ENCODE measurements at places on chromosomes 5 and 9.

GRCh38 chr5:52956915-52957747, 32.0 kb upstream of the ITGA2 start:
- no peak for DNase-seq

DNA sequence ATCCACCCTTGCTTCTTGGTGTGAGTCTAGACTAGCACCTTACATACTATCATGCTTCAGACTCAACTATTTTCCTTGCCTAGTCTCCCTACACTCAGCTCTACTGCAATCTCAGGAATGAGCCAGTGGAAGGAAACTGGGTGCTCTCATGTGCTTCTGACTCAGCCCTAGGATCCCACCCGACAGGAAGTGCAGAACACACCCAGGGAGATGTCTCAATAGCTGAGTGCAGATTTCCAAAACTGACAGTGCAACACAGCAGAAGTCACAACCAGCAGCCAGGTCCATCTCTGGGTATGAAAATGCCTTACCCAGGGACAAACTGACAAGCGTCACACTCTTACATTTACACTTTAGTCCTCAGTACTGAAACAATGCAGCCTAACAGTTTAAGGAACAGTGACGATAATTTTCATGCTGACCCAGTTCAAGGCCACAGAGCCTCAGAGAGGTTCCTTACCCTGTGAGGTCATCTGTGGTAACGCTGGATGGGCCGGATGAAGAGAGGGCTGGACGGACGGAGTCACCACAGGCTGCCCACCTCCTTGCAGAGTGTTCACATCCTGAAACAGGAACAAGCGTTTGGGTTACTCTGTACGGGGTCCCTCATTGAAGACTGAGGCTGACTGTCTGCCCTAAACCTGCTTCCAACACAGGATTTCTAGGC, 33.0 kb downstream of the FKBP15 start:
- peak; percentile 8 for DNase-seq

GRCh38 chr9:136620441-136621018, 42.2 kb upstream of the EGFL7 start:
- no peak for DNase-seq

GRCh38 chr5:53087621-53088121, 21.9 kb downstream of the MOCS2 start:
- no peak for DNase-seq

- peak; percentile 87 for DNase-seq
These were observed 246.0 kb upstream of the NUDT12 start for GRCh38 chr5:103808464-103809106.

DNA sequence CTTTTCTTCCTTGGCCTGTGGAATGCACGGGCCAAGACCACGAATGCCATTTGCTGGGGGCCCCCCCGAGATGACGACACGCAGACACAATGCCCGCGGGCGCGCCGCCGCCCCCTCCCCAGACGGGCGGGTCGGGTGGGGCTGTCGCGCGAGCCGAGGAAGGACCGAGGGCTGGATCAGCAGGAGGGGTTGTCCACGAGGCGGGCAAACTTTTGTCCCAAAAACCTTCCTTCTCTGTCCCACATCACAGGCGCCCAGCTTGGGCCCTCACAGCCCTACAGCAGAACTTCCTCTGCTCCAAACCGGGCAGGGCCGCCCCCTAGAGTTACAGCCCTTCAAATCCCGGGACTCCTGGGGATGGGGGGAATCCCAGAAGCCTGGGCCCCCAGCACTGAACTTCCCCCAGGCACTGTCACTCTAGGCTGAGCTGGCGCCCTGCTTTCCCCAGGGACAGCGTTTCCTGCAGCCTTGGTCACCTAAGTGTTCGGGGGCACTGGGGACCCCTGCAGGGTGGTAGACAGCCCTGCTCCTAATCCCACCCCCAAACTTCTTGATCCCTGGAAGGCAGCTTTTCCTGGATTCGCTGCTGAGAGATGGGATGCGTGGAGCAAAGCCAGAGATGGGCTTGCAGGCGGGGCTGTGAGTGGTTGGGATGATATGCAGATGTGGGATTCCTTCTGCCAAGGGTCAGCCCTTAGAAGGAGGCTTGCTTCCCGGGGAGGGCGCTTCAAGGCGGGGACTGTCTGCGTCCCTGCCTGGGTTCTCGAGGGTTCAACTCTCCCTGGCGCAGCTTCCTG, 980 bp downstream of the COL5A1 start:
- DNase-seq = peak; percentile 74

GRCh38 chr5:76367623-76368371, 35.3 kb upstream of the IQGAP2 start:
- no peak for DNase-seq

GRCh38 chr9:135023088-135023785, 64.2 kb upstream of the OLFM1 start:
- peak; percentile 75 for DNase-seq

DNA sequence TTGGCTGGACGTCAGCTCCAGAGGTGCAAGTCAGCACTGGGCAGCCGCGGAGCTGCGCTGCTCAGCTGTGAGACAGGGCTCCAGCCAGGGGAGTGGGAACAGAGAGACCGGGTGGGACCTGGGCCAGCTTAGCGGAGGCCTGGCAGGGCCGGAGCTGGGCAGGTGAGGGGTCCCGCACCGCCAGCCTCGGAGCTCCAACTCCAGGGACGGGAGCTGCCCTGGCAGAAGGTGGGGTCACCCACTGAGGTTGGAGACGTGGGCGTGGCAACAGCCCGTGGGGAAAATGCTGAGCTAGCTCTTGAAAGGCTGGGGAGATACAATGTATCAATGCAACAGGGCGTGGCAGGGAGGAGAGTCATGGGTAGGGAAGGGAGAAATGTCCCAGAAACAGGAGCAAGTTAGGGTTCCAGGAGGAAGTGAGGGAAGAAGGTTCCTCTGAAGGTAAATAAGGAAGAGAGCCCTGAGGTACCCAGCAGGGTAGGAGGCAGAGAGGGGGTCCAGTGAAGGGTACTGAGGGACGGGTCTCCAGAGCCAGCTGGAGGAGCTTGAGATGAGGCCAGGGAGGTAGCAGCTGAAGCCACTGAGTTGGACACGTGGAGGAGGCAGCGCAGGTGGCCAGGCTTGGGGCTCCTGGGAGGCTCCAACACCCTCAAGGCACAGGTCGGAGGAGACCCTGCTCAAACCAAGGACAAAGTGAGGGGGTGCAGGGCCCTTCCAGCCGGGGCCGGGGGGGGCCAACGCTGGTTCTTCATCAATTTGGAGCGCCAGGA, 736 bp upstream of the NKD2 start:
- no peak for DNase-seq

GRCh38 chr9:80502306-80502705, 930.5 kb downstream of the TLE4 start:
- DNase-seq = no peak

GRCh38 chr9:127224883-127225739, 39.5 kb upstream of the GARNL3 start:
- peak; percentile 98 for DNase-seq

DNA sequence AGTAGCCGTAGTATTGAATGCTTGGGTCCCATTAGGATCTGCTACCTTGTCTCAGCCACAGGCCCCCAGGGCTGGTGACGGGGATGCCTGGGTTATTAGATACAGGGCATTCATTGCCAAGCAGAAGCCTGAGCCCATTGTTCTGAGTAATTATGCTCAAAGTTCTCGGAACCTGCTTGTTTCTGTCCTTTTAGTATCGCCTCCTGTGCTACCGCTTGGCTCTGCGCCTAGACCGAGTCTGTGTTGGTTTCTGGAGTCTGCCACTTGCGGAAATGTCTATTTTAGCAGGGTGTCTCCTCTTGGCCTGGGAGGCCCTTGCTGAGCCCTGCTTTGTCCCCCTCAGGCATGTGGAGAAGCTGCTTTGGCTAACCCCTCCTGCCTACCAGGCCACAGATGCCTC, 506.1 kb downstream of the BNC2 start:
- DNase-seq = no peak

DNA sequence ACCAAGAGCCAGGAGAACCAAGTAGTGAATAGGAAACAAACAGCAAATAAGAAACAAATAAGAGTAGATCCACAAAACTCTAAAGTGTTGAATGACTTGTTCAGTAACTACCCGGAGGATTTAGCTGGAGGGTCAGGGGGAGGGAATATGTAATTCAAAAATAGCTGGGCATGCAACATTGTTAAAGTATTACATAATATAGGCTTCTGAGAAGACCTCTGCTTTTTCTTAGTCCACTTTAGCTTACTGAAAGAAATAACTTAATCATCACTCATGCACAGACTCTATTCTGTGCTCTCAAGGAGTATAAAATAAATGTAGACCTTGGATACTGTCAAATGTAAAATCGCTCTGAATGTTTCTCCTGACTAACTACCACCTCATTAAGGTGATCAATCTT, 183.2 kb upstream of the POU5F2 start:
- no peak for DNase-seq

Measured in eye (tissue), 1 donor.